DMS 273 treated with DMSO at 0.1 percent for 48 hours (cell line): ENCODE measurements at places on chromosomes 16 and 17.
A peak's percentile ranks its signal among the peaks of the same experiment; 100 is the strongest.

GRCh38 chr16:10514369-10515055, 65.9 kb downstream of the EMP2 start:
- DNase-seq = no peak

GRCh38 chr16:88102597-88102996, 151.4 kb downstream of the BANP start:
- DNase-seq = no peak

GRCh38 chr16:72928090-72928981, 119.6 kb downstream of the ZFHX3 start:
- DNase-seq = no peak

DNA sequence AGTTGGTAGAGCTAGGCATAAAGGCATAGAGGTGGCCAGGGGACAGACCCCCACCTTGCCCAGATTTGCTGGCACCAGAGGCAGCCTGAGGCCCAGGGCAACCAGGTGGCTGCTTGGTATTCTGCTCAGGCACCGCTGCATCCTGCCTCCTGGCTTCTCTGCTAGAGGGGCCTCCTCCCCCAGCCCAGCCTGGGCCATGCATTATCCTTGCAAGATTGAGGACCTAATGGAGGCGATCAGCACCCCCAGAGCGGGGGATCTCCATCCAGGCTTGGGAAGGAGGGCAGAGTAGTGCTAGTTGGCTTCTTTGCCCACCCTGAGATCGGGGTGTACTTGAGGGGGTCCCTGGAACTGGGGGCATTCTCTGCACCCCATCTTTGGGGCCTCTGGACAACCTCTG, 23.8 kb downstream of the CDK5RAP3 start:
- no peak for DNase-seq

DNA sequence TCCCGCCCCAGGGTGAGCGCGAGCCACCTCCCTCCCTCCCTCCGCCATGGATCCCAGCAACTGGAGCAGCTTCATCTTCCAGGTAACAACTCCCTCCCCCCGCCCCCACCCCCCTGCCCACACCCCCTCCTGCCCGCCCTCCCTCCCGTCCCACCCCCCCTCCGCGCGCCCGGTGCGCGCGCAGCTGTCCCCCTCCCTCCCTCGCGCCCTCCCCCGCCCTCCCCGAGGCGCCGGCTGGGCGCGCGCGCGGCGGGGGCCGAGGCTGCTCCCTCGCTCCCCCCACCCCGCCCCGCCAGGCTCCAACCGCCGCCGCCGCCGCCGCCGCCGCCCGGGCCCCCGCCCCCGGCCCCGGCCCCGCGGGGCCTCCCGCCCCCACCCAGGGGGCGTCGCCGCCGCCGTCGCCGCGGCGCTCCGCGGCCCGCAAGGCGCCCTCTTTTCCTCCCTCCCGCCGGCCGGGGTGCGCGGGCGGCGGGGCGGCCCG, at the start of gene MAZ:
MAZ (plus strand) TSS at position 431 of the 481 bp plus-strand sequence. CDS start 173 bp downstream, outside the sequence.
- DNase-seq = peak; percentile 94

DNA sequence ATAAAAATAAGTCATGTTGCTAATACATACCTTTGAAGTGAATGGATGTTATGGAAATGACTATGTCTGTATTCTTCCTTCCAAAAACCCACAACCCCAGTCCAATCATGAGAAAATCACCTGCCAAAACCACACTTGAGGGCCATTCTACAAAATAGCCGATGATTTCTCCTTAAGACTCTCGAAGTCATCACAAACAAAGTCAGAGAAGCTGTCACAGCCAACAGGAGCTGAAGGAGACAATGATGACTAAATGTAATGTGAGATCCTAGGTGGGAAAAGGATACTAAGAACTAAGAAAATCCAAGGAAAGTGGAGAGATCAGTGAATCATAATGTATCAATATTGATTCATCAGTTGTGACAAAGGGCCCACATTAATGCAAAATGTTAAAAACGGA, 432.9 kb upstream of the DYNLRB2 start:
- no peak for DNase-seq

- DNase-seq = no peak
Measured at GRCh38 chr16:89102041-89102471, 8.4 kb downstream of the ACSF3 start.

DNA sequence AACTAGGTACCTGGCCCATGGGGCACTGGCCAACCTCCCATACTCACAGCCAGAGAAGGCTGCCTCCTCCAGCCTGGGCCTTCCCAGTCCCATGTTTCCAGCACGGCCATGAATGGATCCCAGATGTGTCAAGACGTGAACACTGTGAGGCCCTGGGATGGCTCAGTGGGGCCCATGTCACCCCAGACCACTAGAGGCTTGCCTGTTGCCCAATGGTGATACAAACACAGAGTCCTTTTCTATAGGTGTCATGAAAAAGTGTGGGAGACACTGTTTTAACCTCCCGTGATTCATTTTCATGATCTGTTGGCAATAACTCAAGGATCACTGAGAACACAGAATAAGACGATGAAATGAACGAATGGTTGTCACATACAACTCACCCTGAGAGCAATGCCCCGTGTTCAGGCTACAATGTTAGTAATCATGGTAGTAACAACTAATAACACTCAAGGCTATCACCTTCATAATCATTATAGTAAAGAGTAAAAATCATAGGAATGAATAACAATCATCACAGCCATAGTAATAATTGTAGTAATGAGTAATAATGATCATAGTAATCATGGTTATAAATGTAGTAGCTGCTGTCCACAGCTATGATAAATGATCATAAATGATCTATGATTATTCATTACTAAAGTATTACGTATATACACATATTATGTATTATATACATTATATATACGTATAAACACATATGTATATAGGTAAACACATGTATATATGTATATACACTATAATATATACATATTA, 64.0 kb downstream of the DYNLRB2 start:
- DNase-seq = no peak

GRCh38 chr17:47465165-47465564, 65.7 kb upstream of the NPEPPS start:
- no peak for DNase-seq
